RWPE1 (cell line): ENCODE measurements at places on chromosomes 6 and 20.

GRCh38 chr20:35207950-35208611 lies 18.4 kb upstream of the MMP24 start:
- peak; percentile 79 for DNase-seq

DNA sequence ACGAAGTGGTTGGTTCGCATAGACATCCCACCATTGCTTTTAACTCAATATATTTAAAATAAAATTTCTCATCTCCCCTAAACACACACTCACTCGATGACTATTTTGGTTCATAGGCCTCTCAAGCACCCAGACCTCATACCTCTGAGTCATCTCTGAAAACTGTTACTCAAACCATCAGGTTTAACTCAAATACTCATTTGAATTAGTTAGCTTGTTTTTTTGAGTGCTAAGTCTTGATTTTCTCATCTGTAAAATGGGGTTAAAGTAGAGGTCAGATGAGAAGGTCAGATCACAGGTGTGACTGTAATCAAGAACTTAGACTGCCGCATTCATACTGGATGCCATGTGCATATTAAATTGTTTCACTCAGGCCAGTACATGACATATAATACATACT lies 243.9 kb upstream of the TENT5A start:
- DNase-seq, result peak; percentile 39

DNA sequence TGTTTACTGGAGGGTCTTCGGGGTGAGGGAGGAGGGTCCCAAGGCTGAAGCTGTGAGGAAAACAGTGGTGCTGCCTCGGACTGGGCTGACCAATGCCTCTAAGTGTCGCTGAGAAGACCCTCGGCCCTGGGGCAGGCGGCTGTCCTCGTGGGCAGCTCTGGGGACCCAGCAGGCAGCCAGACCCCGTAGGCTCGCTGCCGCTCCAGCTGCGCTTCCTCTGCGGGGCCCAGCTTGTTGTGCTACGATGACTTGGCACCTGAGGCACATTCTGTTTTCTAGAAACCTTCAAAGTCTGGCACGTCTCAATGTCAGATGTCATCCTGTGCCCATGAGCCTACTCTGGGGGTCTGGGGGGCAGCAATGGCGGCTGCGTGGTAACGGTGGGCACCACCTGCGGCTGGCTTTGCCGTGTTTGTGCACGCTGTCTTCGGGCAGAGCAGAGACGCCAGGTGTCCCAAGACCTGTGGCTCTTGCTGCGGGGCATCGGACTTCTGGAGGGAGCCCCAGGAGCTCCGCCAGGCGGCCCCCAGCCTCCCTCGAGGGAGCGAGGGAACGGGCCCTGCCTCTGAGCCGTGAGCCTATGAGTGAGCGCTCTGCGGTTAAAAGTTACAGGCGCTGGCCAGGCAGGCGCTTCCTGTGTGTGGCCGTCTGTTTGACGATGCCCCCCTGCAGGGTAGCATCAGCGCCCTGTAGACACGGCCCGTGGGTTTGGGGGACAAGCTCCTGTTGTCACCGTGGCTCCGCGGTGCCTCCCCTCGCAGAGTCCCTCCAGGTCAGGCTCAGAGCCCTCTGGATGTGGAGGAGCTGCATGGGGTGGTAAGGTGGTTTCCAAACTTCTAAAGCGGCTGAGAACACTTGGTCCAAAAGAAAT lies 6.8 kb downstream of the SLC17A9 start:
- DNase-seq, result no peak

DNA sequence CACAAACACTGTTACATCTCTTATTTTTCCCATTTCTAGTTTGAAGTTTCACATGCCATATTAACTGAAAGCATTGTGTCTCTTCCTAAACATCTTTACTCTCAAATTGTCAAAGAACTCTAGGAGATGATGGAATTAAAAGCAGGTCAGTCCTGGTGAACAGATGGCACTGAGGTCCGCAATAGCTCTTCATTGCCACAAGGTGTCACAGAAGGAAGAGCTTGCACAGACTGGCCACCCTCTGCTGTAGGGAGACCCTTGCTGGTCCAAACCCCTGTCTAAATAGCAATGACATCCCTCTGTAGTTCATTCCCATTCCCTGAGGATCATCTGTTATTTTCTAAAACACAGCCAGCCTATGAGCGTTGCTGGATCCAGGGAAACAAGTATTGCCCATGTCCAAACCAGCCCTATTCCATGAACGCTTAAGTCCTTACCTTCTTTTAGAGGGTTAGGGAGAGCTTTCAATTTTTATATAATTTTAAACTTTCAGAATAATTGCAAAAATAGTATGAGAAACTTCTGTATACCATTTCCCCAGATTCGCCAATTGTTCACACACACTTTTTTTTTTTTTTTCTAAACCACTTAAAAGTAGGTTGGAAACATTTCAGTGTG lies 10.1 kb upstream of the HDAC2 start:
- peak; percentile 42 for DNase-seq

DNA sequence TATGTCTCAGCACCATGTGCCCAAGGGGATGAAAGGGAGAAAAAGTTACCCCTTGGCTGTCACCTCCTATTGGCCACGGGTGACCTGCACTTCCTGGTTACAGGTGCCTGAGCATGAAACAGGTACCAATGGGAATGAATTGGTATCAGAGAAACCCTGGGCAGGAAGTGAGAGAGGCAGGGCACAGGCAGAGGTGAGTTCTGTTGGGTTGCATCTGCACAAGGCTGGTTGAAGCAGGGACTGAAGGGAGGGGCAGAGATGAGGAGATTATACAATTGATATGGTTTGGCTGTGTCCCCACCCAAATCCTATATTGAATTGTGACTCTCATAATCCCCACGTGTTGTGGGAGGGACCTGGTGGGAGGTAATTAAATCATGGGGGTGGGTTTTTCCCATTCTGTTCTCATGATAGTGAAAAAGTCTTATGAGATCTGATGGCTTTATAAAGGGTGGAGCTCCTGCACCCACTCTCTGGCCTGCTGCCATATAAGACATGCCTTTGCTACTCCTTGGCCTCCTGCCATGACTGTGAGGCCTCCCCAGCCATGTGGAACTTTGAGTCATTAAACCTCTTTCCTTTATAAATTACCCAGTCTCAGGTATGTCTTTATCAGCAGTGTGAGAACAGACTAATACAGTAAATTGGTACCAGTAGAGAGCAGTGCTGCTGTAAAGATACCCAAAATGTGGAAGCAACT lies 291.8 kb downstream of the LRFN2 start:
- DNase-seq, result no peak

GRCh38 chr6:4848382-4849068 lies 72.3 kb downstream of the CDYL start:
- DNase-seq, result no peak

DNA sequence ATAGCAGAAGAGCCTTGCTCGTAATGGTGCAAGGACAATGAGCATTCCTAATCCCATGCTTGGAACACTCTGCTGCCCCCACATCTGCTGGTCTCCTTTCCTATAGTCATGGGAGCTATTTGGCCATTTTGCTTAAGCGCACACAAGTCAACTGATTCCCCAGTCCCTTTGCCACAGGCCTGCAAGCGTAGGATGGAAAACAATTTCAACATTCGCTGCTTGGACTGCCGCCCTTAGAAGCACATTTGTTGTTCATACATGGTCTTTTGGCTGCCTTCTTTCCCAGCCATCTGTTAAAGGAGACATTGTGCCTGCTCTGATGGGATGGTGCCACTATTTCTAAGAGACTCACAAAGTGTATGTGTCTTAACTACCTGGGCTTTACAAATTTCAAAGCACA lies 96.9 kb downstream of the RFX6 start:
- DNase-seq, result no peak

DNA sequence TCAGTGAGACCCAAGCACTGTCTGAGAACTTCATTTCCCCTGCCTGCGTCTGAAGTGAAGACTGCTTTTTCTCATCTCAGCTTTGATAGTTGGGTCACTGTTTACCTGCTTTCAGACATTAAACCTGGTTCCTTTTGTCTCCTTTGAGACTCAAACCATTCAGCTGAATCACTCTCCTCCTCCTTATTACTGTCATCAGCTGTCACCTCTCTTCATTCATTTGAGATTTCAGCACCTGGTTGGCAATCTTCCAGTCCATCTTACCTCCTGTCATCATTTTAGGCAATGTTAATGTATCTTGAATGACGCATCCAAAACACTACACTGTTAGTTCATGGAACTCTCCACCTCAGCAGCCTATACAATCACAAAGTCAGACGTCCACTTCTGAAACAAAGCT lies 34.3 kb upstream of the SOX4 start:
- DNase-seq, result no peak

GRCh38 chr6:28597924-28598722 lies 72.4 kb downstream of the GPX5 start:
- DNase-seq, result peak; percentile 46

DNA sequence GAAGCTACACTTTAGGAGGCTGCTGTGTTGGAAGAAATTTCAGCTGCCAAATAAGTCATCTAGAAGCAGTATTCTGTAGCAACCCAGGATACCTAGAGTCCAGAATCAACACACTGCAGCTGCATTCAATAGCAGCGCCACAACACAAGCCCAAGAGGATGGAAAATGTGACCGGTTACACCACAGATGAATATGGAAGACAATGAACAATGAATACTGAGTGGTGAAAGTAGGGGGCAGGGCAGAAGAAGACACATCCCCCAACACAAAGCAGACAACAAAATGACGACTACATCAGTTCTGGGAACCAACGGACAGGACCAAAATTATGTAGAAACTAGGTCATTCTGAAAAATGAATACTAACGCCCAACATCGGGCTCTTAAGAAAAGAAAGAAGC lies 38.2 kb downstream of the KIF6 start:
- no peak for DNase-seq

DNA sequence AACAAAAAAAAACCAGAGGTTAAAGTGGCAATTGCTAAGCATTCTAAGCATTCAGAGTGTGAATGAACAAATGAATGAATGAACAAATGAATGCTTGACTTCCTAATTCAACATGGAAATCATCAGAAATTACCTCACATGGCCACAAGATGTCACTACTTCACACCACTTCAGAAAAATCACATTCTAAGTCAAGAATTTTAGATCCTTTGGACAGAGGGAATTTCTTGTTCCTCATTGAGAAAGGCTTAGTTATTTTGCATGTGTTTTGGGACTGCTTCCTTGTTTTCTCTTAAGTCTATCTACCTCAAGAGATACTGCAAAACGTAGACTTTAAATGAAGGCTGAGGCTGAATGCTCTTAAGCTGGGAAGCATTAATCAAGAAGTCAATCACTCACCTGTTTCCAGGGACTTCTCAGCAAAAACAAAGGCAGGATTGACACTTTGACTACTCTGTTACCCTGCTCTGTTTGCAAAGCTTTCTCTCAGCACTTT lies 120.2 kb downstream of the MBOAT1 start:
- DNase-seq, result peak; percentile 19

GRCh38 chr20:21832442-21833385 lies 127.2 kb downstream of the PAX1 start:
- no peak for DNase-seq

- DNase-seq, result no peak
Observed at GRCh38 chr6:73742433-73742832, 46.4 kb downstream of the CD109 start.

DNA sequence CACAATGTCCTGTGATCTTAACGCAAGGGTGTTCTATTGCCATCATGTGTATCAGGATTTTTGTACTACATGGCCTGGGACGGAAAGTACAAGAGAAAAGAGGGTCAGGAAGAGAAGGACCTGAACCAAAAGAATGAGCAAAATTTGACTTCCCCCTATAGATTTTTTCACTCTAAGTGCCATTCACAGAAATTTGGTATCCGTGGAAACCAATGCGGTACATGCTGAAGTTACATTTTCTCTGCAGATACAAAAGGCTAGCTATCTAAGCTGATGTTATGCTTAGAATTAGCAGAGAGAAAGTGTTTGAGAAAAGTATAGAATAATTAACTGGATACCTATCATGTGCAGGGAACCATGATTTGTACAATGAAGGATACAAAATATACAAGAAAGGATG lies 12.4 kb upstream of the PDE7B start:
- no peak for DNase-seq

DNA sequence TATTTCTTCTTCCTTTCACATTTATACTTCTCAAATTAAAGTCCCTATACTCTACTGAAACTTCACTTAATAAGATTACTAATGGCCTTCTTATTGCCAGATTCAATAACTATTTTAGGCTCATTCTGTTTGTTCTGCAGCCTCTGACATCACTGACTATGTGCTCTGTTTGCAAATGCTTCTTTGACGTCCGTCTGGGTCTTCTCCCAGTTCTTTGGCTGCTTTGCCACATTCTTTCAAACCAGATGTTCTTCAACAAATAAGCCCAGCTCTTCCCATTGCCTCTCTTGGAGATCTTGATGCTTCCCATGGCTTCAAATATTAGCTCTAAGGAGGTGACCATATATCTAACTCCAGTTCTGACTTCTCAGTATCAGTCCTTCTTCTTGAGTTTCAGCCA lies 117.4 kb downstream of the BTBD9 start:
- no peak for DNase-seq

DNA sequence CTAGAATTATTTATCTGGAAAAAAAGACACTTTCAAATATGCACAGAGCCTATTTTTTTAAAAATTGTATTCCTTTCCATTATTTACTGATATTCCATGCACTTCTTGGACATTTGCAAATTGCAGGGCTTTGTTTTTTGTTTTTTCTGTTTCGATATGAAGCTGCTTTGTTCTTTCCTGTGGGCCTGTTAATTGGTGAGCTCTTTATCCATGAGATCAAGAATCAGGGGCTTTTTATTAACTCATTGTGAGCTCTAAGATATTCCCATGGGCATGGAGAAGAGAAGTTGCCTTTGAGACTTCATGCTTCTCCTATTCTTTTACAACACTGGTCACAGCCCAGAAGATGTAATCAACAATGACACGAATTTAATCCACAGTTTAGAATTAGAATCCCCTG lies 145.1 kb downstream of the SAMD5 start:
- DNase-seq, result no peak

DNA sequence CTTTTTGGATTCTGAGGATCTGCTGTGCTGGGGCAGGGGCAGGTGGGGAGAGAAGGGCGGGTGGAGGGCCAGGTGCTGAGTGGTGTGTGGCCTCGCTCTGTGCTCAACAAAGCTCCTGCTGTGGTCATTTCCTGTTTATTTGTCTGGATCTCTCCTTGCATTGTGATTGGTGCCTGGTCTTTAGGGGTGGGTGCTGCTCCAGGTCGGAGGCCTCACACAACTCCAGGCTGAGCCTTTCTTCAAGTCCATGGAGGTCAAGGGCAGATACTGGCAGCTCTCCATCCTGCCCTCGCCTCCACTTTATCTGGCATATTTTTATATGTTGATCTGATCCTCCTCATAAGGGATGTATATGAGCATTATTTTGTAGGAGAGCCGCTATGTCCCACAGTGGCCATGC lies 36.2 kb downstream of the HLA-F start:
- DNase-seq, result no peak

- peak; percentile 96 for DNase-seq
Observed at GRCh38 chr20:45041464-45042337, 59.2 kb downstream of the KCNS1 start.
